ENCODE measurements at places on chromosomes 1 and 21. TPM values are rescaled to one million over a fixed set of nuclear protein-coding genes. Genes with fewer than 3 reads are reported as not detected.

Gene ZNF695
- total RNA-seq: not detected

- DNase-seq: no peak
Observed at GRCh38 chr1:62484824-62485468, 48.1 kb downstream of the USP1 start.

GRCh38 chr1:2021550-2021949 lies 2.4 kb downstream of the GABRD start:
- no peak for DNase-seq

- DNase-seq: no peak
Observed at GRCh38 chr1:235127203-235127602, 1.4 kb downstream of the TOMM20 start.

Measured in gastrocnemius medialis (tissue), 4 donors.